ENCODE measurements at places on chromosomes 6 and 20.

- DNase-seq: no peak
Observed at GRCh38 chr6:157434349-157435033, 53.5 kb downstream of the ZDHHC14 start.

- no peak for DNase-seq
Observed at GRCh38 chr6:1310628-1311399, 1.1 kb upstream of the FOXQ1 start.

GRCh38 chr6:157125531-157125930 lies 197.8 kb downstream of the TMEM242 start:
- DNase-seq: no peak

DNA sequence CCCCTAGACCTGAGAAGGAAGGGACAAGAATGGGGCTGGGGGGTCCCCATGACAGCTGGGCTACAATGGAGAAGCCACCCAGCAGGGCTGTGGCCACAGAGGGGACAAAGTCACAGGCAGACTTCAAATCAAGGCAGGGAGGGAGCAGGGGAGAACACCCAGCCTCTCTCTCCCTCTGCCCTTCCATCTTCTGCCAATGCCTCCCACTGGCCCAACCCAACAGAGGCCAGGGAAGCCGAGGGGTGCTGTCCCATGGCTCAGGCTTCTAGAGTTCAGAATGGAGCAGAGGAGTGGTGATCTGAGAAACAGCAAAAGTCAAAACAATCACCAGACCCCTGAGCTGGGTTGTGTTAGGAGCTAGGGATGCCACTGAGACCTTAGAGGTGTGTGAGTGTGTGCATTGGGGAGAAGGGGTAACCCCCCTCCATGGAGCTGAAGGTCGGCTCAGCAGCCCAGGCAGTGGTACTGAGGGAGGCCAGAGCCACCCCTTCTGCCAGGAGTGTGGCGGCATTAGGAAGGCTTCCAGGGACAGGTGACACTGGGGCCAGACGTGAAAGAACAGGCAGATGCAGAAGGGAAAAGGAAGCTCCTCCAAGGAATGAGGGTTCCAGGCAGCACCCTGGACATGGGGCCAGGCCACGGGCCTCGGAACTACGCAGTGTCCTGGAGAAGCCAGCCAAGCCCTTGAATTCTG lies 12.0 kb downstream of the GLP1R start:
- no peak for DNase-seq
